ENCODE measurements at places on chromosomes 2 and 18.

- no peak for DNase-seq
These were observed 70.1 kb upstream of the LGALSL start for GRCh38 chr2:64383881-64384280.

DNA sequence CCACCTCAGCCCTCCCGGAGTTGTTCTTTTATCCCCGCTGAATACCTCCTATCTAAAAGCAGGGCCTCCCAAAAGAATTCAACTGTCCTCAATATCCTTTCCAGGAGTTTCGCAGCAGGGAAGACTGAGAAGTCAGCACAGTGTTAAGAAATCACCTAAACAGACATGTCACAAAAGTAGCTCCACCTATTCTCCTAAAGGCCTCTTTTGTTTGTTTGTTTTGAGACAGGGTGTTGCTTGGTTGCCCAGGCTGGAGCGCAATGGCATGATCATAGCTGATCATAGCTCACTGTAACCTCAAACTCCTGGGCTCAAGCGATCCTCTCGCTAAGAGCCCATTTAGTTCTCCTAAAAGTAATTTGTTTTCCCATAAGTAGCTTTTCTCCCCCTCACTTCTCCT, 53.8 kb downstream of the TEX44 start:
- no peak for DNase-seq

GRCh38 chr18:56431551-56431950, 206.8 kb downstream of the TXNL1 start:
- no peak for DNase-seq

- no peak for DNase-seq
These were observed 63.7 kb upstream of the POU3F3 start for GRCh38 chr2:104790100-104790811.

GRCh38 chr2:235300368-235301201, 193.3 kb upstream of the AGAP1 start:
- peak; percentile 10 for DNase-seq

DNA sequence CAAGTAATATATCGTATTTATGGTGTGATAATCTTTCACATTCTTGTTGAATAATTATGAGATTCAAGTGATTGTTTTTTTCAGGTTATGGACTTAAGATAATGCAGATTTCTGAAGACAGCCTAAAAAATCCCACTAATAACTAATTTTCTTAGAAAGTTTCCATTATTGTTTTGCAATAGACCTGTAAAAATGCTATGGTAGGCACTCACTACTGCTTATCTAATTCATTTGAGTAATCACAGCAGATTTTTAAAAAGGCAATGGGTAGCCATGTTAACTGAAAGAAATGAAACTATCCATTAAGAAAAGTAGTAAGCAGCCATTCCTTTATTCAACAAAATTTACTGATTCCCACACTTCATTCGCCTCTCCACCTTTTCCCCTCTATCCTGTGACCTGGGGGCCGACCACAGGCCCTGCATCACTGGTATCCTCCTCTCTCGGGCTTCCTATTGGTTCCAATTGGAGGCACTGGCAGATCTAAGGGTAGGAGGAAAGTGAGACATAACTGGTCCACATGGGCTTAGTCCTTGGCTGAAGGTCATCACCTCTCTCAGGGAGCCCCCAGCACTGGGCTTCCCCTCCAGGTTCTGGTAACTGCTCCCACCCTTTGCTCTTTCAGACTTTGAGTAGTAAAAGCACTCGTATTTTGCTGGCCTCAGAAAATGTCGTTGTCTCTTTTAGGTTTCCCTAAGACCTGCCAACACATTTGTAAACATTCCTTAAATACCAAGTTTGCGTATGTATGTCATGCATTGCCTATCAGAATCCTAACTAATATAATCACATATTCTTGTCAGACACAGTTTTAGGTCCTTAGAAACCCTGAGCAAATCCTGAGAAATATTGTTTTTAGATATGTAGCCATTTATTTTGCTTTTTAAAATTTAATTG, 18.5 kb downstream of the RBMS1 start:
- no peak for DNase-seq

- DNase-seq, result no peak
These were observed 73.4 kb downstream of the SLC66A3 start for GRCh38 chr2:11228692-11229091.

Data from non-pigmented ciliary epithelial cell (primary cell).